ENCODE measurements at places on chromosomes 7 and 10. TPM values are rescaled to one million over a fixed set of nuclear protein-coding genes. Genes with fewer than 3 reads are reported as not detected.

The PAPOLB gene
- 0.14 TPM for total RNA-seq

- DNase-seq = peak; percentile 4
Measured at GRCh38 chr7:13628239-13629001, 361.0 kb downstream of the ETV1 start.

DNA sequence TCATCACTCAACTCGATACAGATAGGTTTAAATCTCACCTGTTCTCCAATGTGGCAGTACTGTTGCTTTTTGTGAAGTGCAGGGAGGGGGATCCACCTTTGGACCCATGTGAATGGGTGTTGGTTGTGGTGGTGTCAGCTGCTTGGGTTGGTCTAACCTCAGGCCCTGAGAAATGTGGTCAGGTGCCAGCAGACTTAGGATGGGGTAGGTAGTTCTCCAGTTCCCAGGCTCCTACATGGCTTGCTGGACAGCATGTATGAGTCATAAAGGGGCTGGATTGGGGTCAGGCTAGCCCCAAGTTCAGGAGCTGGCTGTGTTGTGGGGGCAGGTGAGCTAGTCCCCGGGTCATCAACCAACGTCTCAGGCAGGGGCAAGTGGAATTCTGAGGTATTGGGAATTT, 472.6 kb upstream of the CNTNAP2 start:
- DNase-seq = no peak

GRCh38 chr7:39606352-39606751, 17.0 kb upstream of the RALA start:
- no peak for DNase-seq

- no peak for DNase-seq
Measured at GRCh38 chr10:20254078-20254477, 437.8 kb downstream of the PLXDC2 start.
